ENCODE measurements at places on chromosomes 7 and 10. TPM values are rescaled to one million over a fixed set of nuclear protein-coding genes. Genes with fewer than 3 reads are reported as not detected.

CABCOCO1 gene
- not detected for total RNA-seq

DRGX gene
- total RNA-seq: not detected

DGKI gene
- under 0.01 TPM for total RNA-seq

RAB19 gene
- not detected for total RNA-seq

GDF10 gene
- not detected for total RNA-seq

SDK1 gene
- total RNA-seq: 0.51 TPM

DPYSL4 gene
- 0.13 TPM for total RNA-seq

ADAM12 gene
- 1.8 TPM for total RNA-seq
